NCI-H187 (cell line): ENCODE measurements at places on chromosomes 6 and 20.
A peak's percentile ranks its signal among the peaks of the same experiment; 100 is the strongest.

DNA sequence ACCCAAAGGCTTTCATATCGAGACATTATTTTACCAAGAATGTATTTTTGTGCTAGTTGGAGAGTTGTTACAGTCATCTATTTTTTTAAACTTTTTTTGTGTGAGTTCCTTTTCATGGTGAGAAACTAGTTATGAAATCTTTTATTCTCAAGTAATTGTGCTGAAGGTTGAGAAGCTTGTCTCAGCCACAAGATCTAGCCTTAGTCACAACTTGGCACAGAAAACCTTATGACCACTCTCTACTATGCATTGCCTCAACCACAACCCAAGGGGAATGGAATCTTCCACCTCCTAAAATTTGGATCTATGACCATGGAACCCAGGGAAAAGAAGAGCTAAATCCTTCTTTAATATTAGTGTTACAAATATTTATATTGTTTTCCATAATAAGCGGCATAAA, 58.5 kb downstream of the HS3ST5 start:
- no peak for DNase-seq

GRCh38 chr20:13142143-13142542, 78.9 kb upstream of the ISM1 start:
- DNase-seq: no peak

- DNase-seq: no peak
Measured at GRCh38 chr6:102764317-102764716, 1370.8 kb downstream of the GRIK2 start.

DNA sequence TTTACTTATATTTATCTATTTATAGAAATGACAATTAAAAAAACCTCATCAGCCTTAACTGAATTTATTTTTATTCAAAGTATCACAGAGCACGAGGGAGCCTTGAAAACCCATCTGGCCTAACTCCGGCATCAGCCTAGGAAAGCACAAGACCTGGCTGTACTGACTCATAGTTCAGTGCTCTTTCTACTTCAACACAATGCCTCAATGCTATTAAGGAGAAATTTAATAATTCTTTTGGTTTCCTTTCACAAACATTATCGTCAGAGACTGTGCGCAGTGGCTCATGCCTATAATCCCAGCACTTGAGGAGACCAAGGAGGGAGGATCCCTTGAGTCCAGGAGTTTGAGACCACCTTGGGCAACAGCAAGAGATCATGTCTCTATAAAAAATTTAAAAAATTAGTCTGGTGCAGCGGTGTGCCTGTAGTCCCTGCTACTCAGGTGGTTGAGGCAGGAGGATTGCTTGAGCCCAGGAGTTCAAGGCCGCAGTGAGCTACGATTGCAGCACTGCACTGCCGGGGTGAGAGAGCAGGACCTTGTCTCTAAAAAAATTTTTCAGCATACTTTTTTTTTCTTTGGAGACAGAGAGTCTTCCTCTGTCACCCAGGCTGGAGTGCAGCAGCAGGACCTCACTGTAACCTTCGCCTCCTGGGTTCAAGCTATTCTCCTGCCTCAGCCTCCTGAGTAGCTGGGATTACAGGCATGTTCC, 1.9 kb upstream of the SASH1 start:
- no peak for DNase-seq

DNA sequence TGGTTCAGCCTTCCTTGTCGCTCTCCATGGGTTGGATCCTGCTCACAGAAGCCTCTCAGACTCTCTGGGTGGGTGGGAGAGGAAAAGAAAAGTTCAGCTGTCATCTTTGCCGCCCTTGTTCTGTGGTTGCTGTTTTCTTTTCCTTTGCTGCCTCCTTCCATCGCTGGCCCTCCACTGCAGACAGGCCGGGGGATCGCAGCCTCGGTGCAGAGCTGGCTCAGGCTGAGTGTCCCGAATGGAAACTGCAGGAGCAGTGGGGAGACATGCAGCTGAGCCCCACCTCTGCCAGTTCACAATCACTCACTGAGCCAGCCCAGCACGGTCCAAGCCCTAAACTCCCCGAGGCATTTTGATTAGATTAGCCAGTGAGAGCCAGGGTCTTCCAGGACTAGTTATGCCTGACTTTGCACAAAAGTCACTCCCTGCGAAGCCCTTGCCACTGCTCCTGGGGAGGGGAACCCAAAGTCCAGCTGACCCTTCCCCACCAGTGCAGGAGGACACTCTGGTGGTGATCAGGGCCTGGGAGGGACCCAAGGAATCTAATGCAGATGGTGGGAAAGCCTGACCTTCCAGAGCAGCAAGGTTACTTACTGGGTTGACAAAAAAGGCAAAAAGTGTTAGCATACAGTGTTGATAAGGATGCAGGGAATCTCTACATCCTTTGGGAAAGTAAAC, 14.0 kb downstream of the NRN1 start:
- DNase-seq: no peak

DNA sequence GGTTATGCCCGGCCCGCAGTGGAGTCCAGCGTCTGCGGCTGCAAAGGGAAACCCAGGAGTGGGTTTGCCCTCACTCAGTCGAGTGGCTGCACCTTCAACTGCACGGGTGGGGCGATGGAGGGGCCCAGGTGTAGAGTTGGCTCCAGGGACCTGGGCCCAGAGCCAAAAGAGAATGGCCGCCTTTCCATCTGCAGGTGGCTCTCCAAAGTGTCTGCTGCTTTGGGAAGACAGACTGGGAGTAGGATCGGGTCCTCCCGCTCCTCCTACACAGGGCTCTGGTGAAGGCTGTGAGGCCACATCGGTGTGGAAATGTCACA, 80.1 kb downstream of the PTPN1 start:
- peak; percentile 61 for DNase-seq

DNA sequence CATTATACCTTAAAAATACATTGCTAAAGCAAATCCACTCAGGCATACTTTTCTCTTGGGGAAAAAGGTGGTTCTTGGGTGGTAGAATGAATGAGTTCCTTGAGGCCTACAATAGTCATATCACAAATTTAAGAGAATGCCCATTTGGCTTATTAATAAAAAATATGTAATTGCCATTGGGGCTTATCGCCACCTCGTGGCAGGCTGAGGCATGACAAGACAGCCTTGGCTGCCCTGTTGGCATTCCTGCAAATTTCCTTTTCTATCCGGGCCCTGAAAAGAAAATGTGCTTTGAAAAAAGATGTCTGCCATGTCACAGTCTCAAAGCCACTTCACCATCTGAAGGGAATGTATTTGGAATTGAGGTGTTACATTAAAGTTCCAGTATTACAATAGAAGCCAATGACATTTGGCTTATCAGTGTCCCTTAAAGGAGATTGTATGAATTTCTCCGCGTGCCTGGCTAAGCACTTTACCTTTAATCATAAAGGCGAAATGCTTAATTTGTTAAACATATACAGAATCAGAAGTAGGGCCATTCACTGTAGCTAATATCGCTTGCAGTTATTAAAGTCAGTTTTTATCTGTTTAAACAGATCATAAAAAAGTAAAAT, 188.3 kb upstream of the ZFP64 start:
- DNase-seq: peak; percentile 11

GRCh38 chr6:11563793-11564192, 26.2 kb downstream of the TMEM170B start:
- no peak for DNase-seq

DNA sequence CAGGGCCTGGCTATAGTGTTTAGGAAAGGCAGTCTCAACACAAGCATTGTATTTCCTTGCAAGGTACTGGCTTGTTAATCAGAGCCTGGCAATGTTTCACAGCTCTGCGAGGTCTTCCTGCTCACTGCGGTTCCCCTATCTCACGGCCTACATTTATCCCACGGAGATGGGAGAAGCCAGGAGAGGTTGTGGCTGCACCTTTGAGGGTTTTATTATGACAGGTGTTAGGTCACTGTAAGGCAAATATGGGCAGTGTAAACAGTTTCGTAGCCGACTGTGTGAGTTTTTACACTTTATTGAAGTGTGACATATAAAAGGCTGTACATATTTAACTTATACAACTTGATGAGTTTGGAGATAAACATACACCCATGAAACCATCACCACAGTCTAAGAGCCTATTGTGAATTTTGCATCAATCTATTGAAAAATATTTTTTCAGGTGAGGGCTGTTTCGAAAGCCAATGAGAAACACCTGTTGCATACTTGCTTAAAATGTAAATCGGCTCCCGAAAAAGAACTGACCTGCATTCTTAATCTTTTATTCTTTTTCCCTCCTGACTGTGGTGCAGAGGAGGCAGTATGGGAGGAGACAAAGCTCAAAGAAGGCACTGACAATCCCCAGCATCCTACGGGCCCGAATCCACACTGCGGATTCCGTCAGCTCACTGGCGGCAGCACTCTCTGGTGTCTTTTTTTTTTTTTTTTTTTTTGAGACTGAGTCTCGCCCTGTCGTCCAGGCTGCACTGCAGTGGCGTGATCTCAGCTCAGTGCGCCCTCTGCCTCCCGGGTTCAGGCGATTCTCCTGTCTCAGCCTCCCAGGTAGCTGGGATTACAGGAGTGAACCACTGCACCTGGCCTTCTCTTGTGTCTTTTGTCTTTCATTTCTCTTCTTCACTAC, 7.5 kb upstream of the RBM38 start:
- no peak for DNase-seq

- no peak for DNase-seq
Measured at GRCh38 chr6:38739532-38739931, 24.4 kb downstream of the DNAH8 start.

DNA sequence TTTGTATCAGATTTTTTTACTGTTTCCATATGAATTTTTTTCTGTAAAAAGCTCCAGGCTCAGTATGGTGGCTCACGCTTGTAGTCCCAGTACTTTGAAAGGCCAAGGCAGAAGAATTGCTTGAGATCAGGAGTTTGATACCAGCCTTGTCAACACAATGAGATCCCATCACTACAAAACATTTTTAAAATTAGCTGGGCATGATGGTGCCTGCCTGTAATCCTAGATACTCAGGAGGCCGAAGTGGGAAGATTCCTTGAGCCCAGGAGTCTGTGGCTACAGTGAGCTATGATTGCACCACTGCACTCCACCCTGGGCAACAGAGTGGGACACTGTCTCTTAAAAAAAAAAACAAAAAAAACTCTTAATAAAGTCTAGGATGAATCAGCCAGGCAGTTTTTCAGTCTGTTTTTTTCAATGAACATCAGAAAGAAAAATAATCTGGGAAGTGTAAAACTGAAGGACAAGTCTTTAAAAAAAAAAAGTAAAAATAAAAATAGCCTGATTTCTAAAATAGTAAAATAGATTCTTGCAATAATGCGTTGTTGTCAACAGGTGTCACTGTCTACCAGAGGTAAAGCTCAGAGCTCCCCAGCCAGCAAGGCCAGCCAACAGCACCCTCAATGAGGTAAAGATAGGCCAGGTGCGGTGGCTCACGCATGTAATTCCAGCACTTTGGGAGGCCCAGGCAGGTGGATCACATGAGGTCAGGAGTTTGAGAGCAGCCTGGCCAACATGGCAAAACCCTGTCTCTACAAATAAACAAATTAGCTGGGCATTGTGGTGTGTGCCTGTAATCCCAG, 9.3 kb upstream of the ATG5 start:
- peak; percentile 5 for DNase-seq

DNA sequence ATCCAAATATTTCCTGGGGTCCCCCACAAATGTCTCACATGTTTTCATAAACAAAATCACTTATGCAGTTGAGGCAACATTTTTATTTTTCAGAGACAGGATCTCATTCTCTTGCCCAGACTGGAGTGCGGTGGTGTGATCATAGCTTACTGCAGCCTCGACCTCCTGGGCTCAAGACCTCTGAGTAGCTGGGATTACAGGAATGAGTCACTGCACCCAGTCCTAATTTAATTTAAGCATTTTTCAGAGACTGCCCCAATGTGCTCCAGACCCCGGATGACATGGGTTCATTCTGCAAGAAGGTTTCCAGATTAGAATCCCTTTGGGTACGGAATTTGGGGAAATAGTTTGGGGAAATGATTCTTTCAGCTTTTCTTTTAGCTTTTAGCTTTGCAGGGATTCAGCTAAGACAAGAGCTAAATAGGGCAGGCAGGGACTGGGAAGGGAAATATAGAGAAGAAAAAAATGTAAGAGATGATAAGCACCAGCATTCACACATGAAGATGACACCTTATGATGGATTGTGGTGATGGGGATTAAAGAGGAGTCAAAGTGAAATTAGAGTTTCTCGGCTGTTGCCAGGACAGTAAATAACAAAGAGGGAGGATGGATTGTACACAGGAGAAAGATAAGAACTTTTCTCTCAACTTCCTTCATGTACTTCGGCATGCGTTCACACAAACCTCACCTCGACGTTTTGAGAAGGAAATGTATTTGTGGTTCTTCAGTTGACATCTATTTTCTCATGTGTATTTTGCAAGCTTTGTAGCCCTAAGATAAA, 169.4 kb upstream of the TAB2 start:
- DNase-seq: no peak

DNA sequence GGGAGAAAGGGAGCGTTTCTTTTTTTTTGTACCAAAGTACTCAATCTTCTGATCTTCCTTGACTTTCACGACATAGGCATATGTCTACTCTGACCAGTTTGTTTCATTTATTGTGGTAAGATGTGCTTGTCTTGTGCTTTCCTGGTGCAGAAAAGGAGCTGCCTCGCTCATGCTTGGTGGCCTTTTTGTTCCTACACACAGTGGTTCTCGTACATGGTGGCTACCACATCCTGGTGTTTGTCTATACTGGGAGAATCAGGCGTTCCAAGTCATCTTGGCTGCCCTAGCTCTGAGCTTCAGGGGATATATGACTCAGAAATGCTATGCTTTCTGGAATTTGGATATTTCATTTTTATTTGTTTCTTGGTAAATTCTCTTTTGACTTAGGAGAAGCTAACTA, 31.8 kb downstream of the MYB start:
- no peak for DNase-seq
